Fibroblast of skin of right biceps (primary cell): ENCODE measurements at places on chromosomes 6 and 20.

- no peak for DNase-seq
Observed at GRCh38 chr6:37936906-37937305, 117.4 kb downstream of the ZFAND3 start.

DNA sequence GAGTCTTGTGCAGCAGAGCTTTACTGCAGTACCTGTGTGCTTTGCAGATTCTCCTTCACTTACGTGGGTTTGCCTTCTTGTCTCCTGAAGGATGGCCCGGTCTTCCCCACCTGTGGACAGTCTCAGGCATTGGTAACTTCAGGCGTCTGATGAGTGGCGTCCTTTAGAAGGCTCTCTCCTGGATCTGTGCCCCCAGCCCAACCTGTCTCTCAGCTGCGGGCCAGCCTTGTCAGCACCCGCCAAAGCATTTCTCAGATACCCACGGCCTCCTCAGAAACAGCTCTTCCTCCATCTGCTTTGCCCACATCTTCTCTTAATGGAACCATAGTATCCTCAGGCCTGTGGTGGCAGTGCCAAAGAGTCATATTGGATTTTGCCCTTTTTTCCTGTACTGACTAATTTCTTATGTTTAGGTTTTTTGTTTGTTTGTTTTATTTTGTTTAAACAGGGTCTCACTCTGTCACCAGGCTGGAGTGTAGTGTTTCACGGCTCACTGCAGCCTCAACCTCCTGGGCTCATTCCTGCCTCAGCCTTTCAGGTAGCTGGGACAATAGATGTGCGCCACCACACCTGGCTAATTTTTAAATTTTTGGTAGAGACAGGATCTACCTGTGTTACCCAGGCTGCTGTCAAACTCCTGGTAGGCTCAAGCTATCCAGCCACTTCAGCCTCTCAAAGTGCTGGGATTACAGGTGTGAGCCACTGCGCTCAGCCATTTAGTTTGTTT is 96.6 kb downstream of the ARID1B start:
- no peak for DNase-seq

- DNase-seq: peak; percentile 75
Observed at GRCh38 chr6:43948527-43949485, 178.4 kb downstream of the MRPL14 start.

DNA sequence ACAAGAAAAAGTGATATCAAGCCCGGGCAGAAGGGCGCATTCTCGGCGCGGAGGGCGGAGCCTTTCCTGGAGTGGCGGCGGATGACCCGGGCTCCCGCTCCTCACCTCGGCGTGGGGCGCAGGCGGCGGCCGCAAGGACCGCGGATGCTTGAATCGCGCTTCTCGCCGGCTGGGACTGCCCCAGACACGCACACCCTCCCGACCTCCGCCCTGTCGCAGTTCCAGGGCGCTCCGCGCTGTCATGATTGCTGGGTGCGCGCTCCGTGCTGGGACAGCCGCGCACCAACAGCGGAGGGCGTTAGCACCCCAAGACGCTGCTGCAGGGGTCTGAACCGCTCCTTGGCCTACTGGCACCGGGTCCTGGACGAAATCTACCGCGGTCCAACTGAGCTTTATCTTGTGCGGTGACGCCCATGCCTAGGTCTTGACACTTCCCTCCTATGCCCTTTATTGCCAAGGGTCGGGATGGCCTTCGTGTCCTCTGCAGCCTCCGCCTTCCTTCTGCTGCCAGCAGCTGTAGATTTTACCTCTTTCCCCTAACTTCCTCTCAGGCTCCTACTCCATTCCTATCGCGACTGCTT is 43.3 kb downstream of the IRAK1BP1 start:
- peak; percentile 21 for DNase-seq

DNA sequence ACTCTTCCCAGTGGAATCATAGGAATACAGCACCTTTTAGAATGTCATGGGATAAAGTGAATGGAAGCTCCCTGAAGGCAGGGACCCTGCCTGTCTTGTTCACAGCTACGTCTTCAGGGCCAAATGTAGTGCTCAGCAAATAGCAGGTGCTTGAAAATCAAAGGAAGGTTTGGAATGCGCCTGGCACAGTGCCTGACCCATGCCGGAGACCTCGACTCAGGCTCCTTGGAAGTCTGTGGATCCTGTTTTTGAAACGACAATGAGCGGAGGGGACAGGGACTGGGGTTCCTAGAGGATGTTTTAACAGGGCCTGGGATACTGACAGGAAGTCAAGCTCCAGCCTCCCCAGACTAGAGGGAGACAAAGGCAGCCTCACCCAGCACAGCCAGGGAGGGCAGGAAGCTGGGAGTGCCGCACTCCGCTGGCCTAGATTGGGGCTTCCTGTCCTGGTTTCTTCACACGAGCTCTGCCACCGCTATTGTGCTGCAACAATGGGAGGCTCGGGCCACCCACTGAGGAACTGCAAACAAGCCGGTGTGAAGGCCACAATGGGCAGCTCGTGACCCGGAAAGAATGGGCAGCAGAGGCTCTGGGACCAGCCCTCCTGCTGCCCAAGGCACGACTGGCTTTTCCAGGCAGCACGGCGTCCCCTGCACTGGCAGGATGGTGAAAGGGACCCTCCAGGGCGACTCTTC is 76.7 kb downstream of the PREX1 start:
- peak; percentile 5 for DNase-seq

DNA sequence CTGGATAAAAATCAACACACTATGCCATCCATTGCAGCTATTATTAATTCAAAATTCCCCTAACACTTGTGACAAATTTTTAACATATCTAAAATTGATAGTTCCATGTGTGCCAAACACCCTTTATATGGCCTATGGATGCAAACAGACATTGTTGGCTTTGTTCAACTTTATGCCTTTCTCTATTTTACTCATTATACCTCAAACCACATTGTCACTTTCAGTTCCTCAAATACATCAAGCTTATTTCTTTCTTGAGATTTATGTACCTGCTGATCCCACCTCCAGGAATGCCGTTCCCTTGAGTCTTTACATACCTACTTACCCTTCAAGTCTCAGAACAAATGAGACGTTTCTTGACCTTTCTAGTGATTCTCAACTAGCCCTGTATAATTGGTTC is 193.5 kb upstream of the PLN start:
- DNase-seq: no peak

GRCh38 chr6:22098601-22099031 is 198.2 kb downstream of the PRL start:
- peak; percentile 3 for DNase-seq

GRCh38 chr20:35305682-35306556 is 13.7 kb upstream of the FAM83C start:
- peak; percentile 100 for DNase-seq

DNA sequence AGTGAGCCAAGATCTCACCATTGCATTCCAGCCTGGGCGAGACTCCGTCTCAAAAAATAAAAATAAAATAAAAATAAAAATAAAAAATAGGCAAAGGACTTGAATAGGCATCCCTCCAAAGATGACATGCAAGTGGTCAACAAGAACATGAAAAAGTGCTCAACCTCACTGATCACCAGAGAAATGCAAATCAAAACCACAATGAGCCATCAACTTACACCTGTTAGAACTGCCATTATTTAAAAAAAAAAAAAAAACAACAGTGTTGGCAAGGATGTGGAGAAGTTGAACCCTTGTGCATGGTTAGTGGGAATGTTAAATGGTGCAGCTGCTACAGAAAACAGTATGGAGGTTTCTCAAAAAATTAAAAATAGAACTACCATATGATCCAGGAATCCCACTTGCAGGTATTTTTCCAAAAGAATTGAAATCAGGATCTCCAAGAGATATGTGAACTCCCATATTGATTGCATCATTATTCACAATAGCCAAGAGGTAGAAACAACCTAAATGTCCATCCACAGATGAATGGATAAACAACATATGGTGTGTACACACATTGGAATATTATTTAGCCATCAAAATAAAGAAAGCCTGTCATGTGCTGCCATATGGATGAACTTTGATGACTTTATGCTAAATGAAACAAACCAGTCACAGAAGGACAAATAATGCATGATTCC is 2.8 kb downstream of the C20orf203 start:
- no peak for DNase-seq

GRCh38 chr6:26226579-26226967 is 138.4 kb upstream of the BTN3A2 start:
- no peak for DNase-seq

DNA sequence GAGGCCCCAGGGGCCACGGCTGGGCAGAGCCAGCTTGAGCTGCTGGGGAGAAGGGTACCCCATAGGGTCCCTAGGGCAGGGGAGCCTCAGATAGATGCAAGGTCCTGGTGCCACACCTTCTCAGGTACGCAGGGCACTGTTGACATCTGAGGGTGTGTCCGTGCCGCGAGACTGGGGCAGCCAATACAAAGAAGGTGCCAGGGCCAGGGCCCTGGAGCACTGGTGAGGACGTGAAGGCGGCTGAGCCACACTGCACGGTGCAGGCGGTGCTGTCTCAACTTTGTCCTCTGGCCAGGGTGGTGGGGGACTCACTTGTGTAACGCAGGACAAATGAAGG is 649 bp upstream of the LRRC73 start:
- no peak for DNase-seq

- peak; percentile 69 for DNase-seq
Observed at GRCh38 chr20:2626853-2627541, 25.4 kb upstream of the NOP56 start.

DNA sequence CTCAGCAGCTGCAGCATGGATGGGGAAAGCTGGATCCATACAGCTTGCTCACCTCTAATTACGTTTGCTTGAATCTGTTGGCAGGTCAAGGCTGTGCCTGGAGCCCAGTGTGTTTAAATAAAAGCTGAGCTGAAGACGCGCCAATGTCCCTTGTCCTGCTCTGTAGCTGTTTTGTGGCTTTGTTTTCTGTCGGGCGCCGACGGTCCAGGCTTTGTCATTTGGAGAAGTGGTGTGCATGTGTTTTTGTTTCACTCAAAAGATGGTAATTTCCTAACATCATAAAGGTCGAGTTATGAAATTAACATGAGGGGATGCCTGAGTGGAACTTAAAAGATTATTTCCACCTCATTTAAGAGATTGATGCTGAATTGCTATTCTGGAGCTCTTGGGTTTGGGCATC is 107.6 kb downstream of the SLC24A3 start:
- DNase-seq: no peak
